ENCODE measurements at places on chromosomes 12 and 14. TPM values are rescaled to one million over a fixed set of nuclear protein-coding genes. Genes with fewer than 3 reads are reported as not detected.

DNA sequence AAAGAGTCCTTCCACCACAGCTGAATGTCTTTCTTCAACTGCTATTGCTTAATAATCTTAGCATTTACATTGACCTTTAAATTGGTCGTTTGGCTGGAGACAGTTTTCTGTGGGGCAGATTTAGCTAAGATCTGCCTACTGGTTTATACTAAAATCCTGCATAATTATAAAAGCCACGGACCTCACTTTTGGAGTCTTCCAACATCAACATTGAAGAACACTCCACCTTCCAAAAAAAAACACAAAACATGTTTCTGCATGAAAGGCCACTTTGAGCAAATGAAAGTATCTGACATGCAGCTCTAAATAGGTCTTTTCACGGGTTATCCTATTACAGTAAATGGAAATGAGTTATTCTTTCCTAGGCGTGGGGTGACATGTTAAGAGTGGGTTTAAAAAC is 57.0 kb upstream of the KRR1 start:
- no peaks in the 10 kb centered on the region for H3K27me3 ChIP-seq
- H3K4me1 ChIP-seq: peaks cover 12% of the 10 kb centered on the region
- H3K36me3 ChIP-seq: no peaks in the 10 kb centered on the region
- H3K27ac ChIP-seq: no peak overlapping the region
- DNase-seq: no peak

DNA sequence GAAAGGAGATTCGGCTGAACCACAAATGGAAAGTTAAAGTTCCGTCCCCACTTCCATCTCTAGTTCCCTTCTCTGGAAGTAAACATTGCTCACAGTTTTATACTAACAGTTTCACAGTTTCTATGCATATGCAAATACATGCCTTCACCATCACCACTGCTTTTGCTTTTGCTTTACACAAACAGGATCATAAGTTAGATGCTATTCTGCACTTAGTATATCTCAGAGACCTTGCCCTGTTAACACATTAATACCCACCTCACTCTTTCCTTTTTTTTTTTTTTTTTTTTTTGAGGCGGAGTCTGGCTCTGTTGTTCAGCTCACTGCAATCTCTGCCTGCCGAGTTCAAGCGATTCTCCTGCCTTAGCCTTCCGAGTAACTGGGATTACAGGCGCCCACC is 890 bp downstream of the TEP1 start:
- H3K27ac ChIP-seq: peak overlapping the region; percentile 85
- H3K4me1 ChIP-seq: peaks cover 16% of the 10 kb centered on the region
- peaks cover 11% of the 10 kb centered on the region for H3K36me3 ChIP-seq
- H3K4me3 ChIP-seq: peak overlapping the region; percentile 98
- peak; percentile 71 for DNase-seq

DNA sequence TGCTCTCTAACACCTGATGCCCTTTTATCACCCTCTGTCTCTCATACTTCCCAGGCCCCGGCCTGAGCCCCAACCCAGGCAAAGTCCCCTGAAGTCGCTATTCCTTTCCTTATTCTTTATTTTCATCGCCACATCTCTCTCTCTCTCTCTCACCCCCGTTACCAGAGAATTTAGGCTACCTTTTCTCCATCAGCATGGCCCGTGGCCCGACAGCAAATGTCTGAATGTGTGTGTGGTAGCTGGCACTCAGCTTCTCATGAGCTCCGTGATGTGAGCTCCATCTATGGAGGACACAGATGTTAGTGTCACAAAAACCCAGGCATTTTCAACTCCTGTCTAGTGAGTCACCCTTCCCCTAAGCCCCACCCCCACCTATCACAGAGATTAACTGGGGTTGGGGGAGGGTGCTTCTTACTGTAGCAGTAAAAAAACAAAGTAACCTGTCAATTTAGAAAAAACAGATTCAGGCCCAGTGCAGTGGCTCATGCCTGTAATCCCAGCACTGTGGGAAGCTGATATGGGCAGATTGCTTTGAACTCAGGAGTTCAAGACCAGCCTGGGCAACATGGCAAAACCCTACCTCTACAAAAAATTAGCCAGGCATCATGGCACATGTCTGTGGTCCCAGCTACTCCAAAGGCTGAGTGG is 53.8 kb downstream of the VCPKMT start:
- H3K4me1 ChIP-seq: peaks cover 39% of the 10 kb centered on the region
- H3K36me3 ChIP-seq: no peaks in the 10 kb centered on the region
- H3K4me3 ChIP-seq: no peak overlapping the region
- no peaks in the 10 kb centered on the region for H3K27me3 ChIP-seq

- peak overlapping the region; percentile 44 for H3K4me3 ChIP-seq
- no peak overlapping the region for H3K27ac ChIP-seq
- no peak for DNase-seq
Measured at GRCh38 chr14:29222671-29223268, 456.2 kb downstream of the FOXG1 start.

TPCN1 gene
- total RNA-seq: 28.9 TPM

Measured in osteoblast (primary cell).